ENCODE measurements at places on chromosomes 5 and 9.

GRCh38 chr9:75487856-75488718 lies 399.8 kb downstream of the OSTF1 start:
- no peak for DNase-seq

- DNase-seq: no peak
Measured at GRCh38 chr9:77943057-77943456, 88.6 kb downstream of the GNAQ start.

- no peak for DNase-seq
Measured at GRCh38 chr9:93107825-93108161, 11.8 kb downstream of the CARD19 start.

- DNase-seq: no peak
Measured at GRCh38 chr5:132663771-132664695, 6.1 kb downstream of the IL13 start.

GRCh38 chr9:121645853-121646807 lies 5.3 kb upstream of the DAB2IP start:
- no peak for DNase-seq

- no peak for DNase-seq
Measured at GRCh38 chr5:67141644-67142043, 55.0 kb downstream of the CD180 start.

DNA sequence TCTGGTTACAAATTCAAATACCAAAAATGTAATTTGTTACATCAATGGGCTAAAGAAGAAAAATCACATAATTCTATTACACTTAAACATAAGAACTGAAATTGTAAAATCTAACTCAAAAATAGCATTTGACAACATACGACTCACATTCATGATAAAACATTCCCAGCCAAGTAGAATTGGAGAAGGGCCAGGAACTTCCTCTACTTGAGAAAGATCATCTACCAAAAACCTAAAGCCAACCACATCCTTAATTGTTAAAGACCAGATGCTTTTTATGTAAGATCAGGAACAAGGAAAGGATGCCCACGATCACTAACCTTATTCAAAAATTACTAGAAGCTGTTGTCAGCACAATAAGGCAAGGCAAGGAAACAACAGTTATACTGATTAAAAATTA lies 1819.8 kb upstream of the C9orf72 start:
- no peak for DNase-seq

GRCh38 chr5:115470921-115471320 lies 73.7 kb downstream of the FEM1C start:
- no peak for DNase-seq

DNA sequence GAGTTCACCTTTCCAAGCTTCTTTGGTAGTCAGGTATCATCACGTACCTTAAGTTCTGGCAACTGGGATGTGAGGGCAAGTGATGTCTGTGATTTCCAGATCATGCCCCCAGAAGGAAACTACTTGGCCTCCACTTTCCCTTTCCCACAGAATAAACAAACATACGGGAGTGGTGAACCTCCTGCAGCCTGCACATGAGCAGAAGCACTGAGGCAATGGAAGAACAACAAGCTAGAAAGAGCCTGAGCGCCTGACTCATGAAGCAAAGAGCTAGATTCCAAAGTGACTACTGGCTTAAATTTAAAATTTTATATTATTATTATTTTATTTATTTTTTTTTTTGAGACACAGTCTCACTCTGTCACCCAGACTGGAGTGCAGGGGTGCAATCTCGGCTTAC lies 35.0 kb downstream of the ARL15 start:
- DNase-seq: no peak

GRCh38 chr5:179906294-179906794 lies 1.4 kb downstream of the TBC1D9B start:
- DNase-seq: no peak

DNA sequence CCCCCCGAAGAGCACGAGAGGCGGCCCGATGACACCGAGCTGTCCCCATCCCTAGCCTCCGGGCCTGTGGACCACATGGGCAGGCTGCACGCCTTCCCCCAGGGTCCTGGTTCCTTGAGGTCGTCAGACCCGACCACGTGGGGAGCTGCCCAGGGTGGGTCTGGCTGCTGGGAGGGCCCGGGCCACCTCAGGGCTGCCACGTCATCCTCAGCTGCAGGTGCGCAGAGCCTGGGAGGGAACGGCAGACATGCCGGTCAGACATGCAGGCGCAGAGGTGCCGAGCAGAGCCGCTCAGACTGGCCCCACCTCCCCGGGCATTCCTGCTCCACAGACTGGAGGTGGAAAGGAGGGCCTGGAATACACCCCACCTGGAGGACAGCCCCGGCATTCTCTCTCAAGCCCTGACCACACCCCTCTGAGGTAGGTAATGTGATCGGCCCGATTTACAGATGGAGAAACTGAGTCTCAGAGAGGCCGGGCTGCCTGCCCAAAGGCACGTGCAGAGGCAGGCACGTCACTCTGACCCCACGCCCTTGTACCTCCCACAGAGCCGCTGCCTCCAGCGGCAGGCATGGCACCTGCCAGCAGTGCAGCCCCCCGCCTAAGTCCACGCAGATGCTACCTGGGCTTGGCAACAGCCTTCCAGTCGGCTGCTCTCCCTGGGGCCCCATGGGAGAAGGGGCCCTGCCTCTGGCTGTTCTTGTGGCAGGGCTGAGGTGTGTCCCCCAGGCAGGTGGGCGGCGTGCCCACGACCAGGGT lies 649 bp downstream of the CCDC187 start:
- no peak for DNase-seq

- DNase-seq: no peak
Measured at GRCh38 chr5:69492923-69493395, 369 bp downstream of the OCLN start.

GRCh38 chr5:168578538-168579487 lies at the start of gene PANK3:
PANK3 (minus strand) TSS chr5:168579368; CDS start chr5:168579283, 85 bp downstream.
- no peak for DNase-seq

- no peak for DNase-seq
Measured at GRCh38 chr9:23682891-23683431, 143.1 kb downstream of the ELAVL2 start.

DNA sequence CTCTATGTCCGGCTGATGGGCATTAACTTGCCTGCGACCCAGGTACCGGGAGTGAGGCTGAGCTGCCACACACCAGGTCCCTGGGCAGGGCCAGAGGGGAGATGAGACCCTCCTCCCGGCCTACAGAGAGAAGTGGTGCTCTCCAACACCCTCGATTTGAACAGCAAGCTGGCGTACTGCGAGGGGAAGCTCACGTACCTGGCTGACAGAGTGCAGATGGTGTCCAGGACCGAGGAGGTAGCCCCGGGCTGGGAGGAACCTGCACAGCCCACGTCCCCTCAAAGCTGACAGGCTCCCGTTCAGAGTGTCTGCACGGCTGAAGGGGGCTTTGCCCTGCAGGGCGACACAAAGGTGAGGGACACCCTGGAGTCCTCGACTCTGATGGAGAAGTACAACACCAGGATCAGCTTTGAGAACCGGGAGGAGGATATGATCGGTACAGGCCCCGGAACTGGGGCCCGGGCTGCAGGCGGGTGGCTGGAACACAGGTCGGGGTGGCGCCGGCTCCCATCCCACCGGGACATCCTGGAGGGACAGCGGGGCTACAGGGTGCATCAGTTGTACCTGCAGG lies 1.0 kb upstream of the RABL6 start:
- no peak for DNase-seq

Data from activated gamma-delta T cell (primary cell).